ENCODE measurements at places on chromosomes 7 and 10.

DNA sequence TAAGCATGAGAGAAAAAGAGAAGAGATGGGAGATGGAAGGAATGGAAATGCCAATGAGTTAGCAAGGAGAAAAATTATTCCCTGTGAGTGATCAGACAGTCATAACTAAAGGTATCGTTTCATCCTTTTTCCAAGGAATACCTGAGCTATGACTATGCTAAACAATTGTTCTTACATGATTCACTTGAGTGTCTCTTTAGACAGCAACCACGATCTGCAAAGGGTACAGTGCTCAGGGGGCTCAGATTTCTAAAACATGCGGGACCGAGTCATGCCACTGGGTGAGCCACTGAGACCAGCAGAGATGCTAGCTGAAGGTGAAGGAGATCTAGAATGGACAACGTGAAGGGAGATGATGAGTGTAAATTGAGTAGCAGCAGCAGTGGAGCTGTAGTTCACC lies 78.0 kb upstream of the CTTNBP2 start:
- DNase-seq: no peak

DNA sequence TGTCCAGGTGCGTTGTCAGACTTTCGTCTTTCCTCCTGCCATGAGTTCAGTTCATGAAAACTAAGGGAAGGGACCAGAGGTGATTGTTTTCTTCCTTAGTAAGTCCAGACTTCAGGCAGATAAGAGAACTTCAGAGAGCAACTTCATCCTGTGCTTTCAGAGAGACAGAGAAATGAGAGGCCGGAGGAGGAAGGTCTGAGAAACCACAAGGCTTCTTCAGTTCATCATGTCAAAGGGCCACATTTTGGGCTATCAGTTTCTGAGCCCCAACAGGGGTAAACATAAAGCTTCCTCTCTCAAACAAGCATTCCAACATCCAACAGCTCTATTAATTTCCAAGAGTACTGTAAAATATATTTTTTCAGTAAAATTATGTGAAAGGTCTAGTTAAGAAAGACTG lies 668.4 kb upstream of the NRP1 start:
- DNase-seq: no peak

- DNase-seq: no peak
These were observed 60.0 kb upstream of the KLF14 start for GRCh38 chr7:130793855-130794618.

GRCh38 chr10:63106111-63106755 lies 26.9 kb upstream of the NRBF2 start:
- DNase-seq: no peak

DNA sequence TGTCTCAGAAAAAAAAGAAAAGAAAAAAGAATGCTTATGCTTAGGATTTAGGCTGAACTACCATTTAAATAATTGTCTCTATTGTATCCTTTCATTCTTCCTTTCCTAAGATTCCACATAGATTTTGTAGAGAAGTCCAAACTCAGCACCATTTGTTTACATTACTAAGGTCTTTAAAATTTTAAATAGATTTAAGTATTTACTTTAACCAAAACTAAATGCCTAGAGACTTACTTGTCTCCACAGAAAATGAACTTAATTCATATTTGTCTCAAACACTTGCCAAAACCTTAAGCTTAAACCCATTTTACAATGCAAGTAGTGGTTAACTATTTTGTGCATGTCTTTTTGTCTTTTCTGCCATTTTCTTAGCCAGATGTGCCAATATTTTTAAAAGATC lies 54.1 kb upstream of the ABI1 start:
- DNase-seq: no peak

DNA sequence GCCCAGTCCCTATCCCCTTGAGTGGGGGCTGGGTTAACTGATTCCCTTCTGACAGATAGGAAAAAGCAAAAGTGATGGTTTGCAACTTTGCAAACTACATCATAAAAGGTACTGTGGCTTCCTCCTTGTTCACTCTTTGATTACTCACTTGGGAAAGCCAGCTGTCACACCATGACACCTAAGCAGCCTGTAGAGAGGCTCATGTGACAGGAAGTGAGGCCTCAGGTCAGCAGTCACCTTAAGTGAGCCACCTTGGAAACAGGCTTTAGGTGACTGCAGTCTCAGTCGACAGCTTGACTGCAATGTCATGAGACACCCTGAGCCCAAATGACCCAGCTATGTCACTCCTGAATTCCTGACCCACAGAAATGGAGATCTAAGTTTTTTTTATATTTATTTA lies 4.3 kb upstream of the CHCHD2 start:
- DNase-seq: no peak

DNA sequence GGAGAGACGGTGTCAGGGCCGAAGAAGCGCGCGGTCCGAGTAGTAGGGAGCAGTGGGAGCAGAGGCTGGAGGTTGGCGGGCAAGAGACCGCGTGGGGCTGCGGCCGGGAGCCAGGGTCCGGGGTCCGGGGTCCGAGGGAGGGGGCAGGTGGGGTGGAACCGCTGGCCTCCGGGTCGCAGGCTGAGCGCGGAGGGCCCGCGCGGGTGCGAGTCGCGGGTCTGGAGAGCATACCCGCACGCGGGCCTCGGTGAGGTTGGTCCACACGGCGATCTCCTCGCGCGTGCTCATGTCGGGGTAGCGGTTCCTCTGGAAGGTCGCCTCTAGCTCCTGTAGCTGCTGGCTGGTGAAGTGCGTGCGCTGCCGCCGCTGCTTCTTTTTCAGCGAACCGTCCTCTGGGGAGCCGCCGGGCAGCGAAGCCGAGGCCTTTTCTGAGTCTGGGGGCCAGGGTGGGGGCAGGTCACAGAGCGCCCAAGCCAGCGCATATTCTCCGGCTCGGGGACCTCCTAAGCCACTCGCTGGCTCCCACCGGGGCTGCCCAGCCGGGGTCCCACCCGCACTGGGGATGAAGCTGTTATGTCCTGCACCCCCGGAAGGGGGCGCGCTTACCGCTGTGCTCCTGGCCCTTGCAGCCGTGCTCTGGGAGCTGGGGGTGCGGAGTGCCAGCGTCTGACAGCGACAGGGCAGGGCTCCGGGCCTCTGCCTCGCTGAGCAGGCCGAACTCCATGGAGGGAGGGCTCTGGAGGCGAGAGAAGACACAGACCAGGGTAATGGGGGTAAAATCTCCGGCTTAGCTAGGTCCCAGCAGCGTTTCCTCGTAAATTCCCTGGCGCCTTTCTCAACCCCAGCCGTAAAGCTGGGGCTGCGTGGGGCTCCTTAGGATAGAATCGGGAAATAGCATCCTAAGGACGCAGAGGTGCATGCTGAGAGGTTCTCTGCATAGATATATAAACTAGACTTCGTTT lies 5.5 kb downstream of the ELOVL3 start:
- no peak for DNase-seq

- no peak for DNase-seq
These were observed 75.5 kb upstream of the PPP2R2D start for GRCh38 chr10:131825150-131825848.

- DNase-seq: no peak
These were observed 325.1 kb downstream of the GALNT17 start for GRCh38 chr7:71457021-71457420.

DNA sequence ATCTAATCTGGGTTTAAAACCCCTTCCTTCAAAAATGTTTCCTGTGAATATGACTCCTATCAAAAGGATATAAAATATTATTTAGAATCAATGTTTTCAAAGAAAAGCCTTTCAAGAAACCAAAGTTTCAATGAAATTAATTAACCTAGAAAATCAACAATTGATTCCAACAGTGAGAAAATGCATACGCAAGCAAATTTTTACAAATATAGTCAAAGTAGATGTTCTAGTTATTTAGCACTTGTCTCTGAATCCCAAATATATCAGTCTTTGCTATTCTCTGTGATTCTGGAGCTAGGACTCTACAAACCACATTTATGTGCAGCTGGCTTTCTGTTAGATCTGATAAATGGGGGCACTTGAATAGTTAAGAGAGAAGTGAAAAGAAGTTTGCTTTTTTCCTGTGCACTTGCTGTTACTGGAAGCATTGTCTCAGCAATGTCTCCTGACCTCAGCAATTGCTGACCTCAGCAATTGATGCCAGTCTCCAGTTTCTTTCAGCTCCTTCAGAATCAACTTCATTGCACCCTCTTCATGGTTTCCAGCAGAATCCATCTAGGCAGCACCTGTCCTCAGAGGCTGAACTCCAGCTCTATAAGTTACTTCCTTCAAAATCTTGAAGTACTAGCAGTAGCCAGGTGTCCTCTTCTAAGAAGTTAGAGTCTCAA lies 879.9 kb upstream of the LRRN3 start:
- no peak for DNase-seq
